Central memory CD4-positive, alpha-beta T cell (primary cell): ENCODE measurements at places on chromosomes 1 and 21.
A peak's percentile ranks its signal among the peaks of the same experiment; 100 is the strongest.

DNA sequence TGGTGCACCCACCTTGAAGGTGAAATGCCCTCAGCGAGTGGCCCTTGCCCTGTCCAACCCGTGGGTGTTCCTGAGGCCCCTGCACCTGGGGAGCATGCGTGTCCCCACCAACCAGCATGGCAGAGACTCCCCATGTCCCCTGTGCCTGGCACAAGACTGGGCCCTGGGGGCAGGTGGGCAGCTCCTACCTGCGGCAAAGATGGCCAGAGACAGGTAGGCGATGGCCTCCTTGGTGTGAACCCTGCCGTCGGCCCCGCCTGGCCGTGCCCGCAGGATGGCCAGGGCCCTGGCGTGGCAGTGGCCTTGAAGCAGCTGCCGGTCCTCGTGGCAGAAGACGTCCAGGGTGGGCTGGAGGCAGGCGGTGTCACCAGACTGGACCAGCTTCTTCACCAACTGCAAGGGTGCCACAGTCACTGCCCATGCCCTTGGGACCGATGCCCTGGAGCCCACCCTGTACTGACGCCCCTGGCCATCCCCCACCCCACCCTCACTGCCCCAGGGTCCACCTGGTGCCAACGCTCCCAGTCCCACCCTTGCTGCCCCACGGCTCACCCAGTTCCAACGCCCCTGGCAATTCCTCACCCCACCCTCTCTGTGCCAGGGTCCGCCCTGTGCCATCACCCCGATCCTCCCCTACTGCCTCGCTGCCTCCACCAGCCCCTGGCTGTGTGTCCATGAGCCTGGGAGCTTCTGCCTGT is 15.7 kb downstream of the TTC34 start:
- DNase-seq = no peak

GRCh38 chr1:92476071-92476631 is 10.6 kb downstream of the GFI1 start:
- peak; percentile 60 for DNase-seq

GRCh38 chr1:203835476-203835875 is 25.9 kb upstream of the SNRPE start:
- no peak for DNase-seq

DNA sequence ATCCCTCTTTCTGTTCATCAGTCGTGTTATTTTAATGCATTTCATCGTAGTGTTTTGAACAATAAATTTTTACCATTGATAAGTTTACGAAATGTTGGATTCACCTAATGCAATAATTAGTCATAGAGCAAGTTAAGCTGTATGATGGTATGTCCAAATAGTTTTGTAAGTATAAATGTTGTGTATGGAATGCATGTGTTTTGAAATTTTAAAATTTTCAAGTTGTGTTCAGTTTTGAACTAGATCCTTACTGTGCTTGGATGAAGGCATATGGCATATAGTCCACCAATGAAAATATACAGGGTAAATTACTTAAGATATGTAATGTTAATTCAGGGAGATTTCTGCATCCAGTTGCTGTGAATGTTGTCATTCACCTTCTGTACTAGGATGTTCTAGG is 2.3 kb downstream of the ZMYM4 start:
- DNase-seq = no peak

GRCh38 chr1:20376880-20377494 is 86.3 kb downstream of the VWA5B1 start:
- peak; percentile 18 for DNase-seq

DNA sequence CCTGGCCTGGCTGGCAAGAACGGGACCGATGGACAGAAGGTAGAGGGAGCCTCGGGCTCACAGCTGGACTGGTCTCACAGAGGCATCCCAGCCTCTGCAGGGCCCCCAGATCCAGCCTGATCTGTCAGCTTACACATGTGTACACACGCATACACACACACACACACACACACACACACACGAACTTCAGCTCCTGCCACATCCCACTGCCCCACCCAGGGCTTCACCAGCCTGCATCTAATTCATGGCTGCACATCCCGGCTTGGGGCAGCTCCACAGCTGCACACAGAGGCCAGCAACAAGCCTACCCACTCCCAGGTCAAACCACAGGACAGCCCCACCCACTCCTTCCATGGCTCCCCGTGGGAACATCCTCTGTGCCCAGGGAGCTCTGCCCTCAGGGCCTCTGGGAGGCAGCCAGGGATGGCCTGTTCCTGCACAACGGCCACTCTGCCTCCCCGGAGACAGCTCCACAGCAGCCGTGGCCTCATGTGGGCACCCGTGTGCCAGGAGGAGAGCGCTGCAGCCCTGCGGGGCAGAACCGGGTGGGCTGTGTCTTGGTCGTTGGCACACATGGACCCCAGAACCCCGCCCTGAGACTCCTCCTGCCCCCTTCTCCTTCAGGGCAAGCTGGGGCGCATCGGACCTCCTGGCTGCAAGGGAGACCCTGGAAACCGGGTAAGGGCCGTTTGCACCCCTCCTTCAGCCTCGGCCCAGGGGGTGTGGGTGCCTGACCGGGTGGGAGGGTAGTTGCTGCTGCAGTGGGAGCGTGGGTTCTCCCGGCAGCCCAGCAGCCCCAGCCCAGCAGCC is 19.1 kb downstream of the COL6A2 start:
- DNase-seq = no peak

DNA sequence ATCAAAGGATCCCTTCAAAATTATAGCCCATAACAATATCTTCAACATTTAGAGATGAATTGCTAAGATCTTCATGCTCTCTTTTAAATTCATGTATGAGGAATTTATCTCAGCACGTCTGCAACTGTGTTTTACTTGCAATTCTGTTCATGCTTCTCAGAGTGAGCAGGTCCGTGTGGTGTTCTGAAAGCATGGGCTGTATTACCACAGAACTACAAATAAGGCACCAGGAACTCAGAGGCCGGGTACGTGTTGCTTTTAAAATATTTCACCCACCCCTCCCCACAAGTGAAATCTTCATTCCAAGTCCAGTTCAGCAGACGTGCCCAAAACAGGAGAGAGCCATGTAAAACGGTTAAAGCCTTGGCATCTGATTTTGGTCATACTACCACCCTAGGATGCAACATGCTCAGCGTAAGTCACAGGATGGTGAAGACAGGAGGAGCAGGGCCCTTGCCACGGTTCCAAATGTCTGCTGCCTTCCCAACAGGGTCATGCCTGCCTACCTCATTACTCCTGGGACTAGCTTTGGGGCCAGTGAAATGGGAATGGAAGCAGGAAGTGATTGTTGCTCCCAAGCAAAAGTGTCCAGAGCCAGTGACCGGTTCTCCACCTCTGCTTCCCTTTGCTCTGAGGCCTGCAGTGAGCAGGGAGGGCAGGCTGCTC is 133.7 kb downstream of the PTPN14 start:
- DNase-seq = no peak

- no peak for DNase-seq
Observed at GRCh38 chr1:6104631-6105030, 58.9 kb downstream of the KCNAB2 start.

DNA sequence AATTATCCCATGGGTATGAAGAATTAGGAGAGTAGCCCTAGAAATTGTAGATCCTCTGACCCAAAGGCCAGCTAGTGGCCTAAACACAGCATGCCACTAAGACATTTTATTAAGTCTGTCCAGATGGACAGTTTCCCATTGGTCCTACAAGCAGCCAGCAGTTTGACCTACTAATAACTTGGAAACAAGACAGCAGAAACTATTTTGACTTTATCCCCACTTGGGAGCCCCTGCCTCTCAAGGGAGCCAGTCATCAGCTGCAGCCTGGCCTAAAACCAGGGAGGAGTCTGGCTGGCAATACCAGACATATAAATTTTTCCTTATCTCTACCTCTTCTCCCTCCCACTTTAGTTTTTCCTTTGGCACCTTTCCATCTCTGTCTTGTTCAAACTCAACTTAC is 222.6 kb upstream of the KCTD3 start:
- no peak for DNase-seq

DNA sequence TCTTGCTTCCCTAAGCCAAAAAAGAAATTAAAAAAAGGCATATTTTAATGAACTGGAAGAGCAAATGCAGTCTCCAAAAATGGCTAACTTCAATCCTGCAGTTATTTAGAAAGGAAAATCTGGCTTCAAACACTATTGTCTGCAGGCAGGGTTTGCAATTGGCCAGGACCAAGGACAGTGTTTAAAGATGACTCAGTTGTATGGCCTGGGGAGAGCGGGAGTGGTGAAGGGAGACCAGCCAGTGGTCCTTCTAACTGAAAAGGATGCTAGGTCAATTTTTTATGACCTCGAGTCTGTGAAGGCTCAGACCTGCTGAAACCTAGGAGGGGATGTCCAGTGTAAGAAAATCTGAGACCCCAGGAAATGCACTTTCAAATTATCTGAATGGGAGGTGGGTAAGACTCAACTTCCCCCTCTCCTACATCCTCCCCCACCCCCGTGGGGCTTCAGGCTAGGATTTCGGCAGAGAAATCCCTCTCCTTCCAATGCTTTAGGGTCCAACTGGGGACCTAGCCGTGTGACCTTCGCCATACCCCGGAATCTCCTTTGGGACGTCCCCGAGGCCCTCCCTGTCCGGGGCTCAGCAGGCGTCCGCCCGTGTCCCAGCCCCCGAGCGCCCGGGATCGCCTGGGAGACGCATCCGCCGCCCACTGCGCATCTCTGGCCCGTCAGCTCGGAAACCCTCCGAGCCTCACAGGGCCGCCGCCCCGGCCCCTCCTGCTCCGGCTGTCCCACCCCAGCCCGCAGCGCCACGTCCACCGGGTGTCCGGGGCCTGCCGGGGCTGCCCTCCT is 602 bp upstream of the RIMKLA start:
- no peak for DNase-seq

DNA sequence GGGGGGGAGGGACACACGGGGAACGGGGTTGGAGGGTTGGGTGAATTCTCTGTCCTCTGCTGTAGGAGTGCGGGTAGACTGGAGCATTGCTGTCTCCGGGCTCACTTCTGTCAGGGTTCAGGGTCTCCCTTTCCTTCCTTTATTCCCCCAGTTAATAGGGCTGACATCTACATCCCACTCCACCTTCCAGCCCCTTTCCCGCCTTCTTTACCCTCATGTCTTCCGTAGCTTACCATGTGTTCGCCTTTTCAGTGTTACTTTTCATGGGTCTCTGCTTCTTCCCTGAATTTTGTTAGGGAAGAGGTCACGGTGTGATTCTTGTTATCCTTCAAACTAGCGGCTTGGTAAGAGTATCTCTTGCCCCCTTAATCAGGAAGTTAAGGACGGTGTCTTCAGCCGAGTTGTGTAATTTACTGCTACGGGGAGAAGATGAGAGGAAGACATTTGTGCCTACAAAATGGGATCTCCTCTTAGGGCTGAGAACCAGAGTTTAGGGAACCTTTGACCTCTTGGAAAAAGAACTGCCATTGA is 917 bp downstream of the RAP1A start:
- DNase-seq = no peak

DNA sequence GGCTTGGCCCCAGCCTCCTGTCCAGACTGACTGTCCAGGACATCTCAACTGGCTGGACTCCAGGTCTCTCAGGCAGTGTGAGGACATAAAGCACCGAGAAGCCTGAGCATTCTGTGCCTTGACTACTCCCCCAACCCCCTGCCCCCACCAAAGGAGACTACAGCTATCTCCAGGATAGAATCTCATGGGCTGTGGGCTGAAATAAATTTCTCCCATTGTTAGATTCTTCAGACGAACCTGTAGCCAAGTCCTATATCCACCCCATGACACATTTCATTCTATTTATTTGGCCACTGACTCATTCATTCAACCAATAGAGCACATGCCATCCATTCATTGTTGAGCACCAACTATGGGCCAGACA is 11.4 kb downstream of the VWA5B1 start:
- DNase-seq = no peak

- DNase-seq = no peak
Observed at GRCh38 chr21:44466351-44466954, 11.1 kb downstream of the LRRC3 start.

DNA sequence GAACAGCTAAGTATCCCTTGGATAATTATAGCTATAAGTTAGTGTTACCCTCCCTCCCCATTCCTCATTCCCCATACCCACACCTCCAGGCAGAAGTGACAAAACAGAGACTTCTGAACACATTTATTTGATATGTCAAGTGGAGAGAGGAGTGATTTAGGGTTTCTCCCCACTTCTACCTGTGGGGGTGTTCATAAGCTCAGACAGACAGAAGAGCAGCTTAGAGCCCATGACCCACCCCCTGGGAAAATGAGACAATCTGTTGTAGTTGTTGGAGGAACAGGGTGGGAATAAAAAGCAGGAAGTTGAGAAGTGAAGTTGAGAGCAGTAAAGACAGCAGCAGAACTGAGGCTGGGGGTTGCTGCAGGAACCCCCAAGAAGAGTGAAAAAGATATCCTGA is 1.5 kb upstream of the LIX1L start:
- no peak for DNase-seq
